ENCODE measurements at places on chromosomes 2 and 18. TPM values are rescaled to one million over a fixed set of nuclear protein-coding genes. Genes with fewer than 3 reads are reported as not detected.

- H3K27ac ChIP-seq: no peak overlapping the region
- H3K4me1 ChIP-seq: peaks cover 6% of the 10 kb centered on the region
- H3K4me3 ChIP-seq: no peak overlapping the region
- H3K27me3 ChIP-seq: no peaks in the 10 kb centered on the region
- H3K36me3 ChIP-seq: no peaks in the 10 kb centered on the region
Observed at GRCh38 chr18:8744038-8744437, 38.7 kb downstream of the MTCL1 start.

DNA sequence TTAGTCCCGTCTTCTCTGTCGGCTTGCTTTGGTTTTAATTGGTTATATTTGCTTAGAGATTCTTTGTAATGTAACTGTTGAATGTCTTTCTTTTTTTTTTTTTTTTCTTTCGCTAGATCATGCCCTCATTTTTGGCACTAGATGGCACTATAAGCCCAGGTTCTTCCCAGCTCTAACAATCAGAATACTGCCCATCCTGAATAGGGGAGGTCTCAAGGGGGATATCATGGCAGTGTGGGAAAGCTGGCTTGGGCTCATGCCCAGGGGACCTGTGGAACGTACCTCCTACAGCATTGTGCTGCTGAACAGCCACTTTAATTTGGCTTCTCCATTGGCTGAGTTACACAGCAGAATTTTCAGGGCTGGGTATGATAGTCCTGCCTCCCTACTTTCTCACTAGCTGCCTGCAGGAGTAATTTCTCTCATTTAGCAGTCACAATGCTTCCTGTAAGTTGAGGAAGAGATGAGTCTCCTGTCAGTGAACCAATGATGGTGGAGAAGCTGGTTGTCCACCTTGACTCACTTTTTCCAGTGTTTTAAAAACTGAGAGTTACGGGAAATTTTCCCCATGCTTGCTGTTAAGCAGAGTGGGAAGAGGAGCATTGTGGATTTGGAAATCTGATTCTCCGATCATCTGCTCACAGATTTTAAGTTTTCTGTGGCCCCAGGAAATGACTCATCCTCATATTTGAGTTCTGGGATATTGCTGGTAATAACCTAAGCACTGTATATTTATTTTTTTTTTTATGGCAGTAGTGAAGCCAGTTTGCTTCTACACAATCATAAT is 47.2 kb downstream of the RAD51AP2 start:
- H3K4me3 ChIP-seq: no peak overlapping the region
- no peak overlapping the region for H3K27ac ChIP-seq
- H3K4me1 ChIP-seq: no peaks in the 10 kb centered on the region
- no peaks in the 10 kb centered on the region for H3K36me3 ChIP-seq
- DNase-seq: no peak
- H3K27me3 ChIP-seq: no peaks in the 10 kb centered on the region

DNA sequence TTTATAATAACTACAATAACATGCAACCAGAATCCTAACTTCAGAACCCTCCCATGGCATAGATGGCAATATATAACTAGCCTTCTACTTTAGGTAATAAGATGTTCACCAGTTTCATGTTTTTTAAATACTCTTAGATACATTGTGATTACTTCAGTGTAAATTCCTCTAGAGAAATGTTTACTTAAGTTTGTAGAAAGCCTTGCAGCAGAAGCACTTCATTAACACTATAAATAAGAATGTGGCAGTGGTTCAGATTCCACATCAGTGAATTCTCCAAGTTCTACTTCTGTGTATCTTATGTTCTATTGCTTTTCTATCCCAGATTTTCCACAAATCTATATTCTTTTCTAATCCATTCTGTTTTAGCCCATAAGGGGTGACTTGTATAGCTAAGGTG is 1.2 kb upstream of the RAD51AP2 start:
- H3K4me1 ChIP-seq: no peaks in the 10 kb centered on the region
- no peak overlapping the region for H3K4me3 ChIP-seq
- DNase-seq: no peak
- no peaks in the 10 kb centered on the region for H3K27me3 ChIP-seq
- H3K36me3 ChIP-seq: no peaks in the 10 kb centered on the region

The GATA6 gene
- total RNA-seq: 99.5 TPM

The RGPD4 gene
- total RNA-seq: not detected

The GNLY gene
- 0.57 TPM for total RNA-seq

GRCh38 chr18:63828656-63829055 is 53.4 kb downstream of the SERPINB7 start:
- H3K4me3 ChIP-seq: no peak overlapping the region
- no peaks in the 10 kb centered on the region for H3K27me3 ChIP-seq
- no peak for DNase-seq
- no peak overlapping the region for H3K27ac ChIP-seq
- H3K36me3 ChIP-seq: no peaks in the 10 kb centered on the region

- no peak overlapping the region for H3K4me3 ChIP-seq
- DNase-seq: peak; percentile 35
- peaks cover 6% of the 10 kb centered on the region for H3K4me1 ChIP-seq
- no peaks in the 10 kb centered on the region for H3K36me3 ChIP-seq
- no peaks in the 10 kb centered on the region for H3K27me3 ChIP-seq
Observed at GRCh38 chr18:51447351-51448342, 250.2 kb upstream of the MEX3C start.

- no peak overlapping the region for H3K4me3 ChIP-seq
- H3K4me1 ChIP-seq: no peaks in the 10 kb centered on the region
- H3K36me3 ChIP-seq: no peaks in the 10 kb centered on the region
Observed at GRCh38 chr2:204530464-204530805, 14.8 kb upstream of the PARD3B start.

DNA sequence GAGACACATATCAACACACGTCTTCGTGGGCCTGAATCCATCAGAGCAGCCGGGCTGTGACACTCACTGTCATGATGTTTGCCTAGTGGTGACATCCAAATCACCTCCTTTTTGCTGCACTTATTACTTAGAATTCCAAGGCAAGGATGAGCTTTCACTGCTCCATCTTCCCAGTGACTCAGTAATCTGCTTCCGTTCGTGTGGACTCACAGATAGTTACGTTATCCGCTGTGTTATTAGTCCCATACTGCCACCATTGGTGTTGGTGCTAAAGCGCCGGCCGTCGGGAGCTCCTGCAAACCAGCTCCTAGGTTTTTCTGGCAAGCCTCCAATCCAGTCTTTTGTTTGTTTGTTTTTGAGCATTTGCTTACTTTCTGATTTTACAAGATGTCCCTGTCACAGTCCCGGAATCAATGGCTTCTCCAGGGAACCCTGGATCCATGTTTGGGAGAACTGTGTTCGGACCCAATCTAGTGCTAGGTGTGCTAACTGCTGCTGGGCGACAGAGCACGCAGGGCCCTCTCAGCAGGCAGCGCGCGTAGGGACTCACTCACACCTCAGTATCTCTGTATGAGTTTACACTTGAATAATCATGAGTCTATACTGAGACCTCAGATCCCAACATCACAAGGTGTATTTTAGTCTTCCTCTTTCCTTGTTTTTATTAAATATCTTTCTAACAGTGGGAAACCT is 42.6 kb downstream of the HDAC4 start:
- peaks cover 12% of the 10 kb centered on the region for H3K4me1 ChIP-seq
- H3K27ac ChIP-seq: no peak overlapping the region
- H3K36me3 ChIP-seq: no peaks in the 10 kb centered on the region
- no peak overlapping the region for H3K4me3 ChIP-seq
- H3K27me3 ChIP-seq: no peaks in the 10 kb centered on the region
- DNase-seq: no peak

The UGT1A1 gene
- total RNA-seq: not detected

The SLC11A1 gene
- total RNA-seq: 6.8 TPM

DNA sequence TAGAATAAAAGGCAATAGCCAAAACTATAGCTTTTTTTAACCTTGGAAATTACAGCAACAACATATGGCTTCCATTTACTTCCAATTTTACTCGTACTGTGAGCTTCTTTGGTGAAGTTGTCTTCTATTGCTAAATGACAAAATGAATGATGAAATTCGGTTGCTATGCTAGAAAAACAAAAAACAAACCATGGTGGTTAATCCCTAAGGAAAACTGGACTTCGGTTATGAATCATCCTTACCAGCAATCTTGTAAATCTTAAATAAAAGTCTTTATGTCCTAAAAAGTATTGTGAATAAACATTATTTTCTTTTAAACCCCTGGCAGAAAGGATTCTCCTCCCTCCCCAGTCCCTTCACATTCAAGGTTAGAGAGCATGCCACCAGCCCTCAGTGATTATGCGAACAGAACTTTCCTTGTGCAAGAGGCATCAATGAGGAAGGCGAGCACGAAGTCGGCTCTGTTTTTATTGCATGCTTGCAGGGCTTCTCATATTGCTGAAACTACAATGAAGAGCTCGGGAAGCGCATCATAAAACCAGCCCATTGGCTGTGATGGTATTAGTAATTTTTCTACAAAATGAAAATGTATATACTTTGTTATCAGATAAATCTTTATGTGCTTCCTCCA is 62.9 kb downstream of the ZNF521 start:
- peak overlapping the region; percentile 37 for H3K27ac ChIP-seq
- H3K4me1 ChIP-seq: peaks cover 24% of the 10 kb centered on the region
- no peaks in the 10 kb centered on the region for H3K27me3 ChIP-seq
- DNase-seq: peak; percentile 7
- H3K4me3 ChIP-seq: no peak overlapping the region
- no peaks in the 10 kb centered on the region for H3K36me3 ChIP-seq

DNA sequence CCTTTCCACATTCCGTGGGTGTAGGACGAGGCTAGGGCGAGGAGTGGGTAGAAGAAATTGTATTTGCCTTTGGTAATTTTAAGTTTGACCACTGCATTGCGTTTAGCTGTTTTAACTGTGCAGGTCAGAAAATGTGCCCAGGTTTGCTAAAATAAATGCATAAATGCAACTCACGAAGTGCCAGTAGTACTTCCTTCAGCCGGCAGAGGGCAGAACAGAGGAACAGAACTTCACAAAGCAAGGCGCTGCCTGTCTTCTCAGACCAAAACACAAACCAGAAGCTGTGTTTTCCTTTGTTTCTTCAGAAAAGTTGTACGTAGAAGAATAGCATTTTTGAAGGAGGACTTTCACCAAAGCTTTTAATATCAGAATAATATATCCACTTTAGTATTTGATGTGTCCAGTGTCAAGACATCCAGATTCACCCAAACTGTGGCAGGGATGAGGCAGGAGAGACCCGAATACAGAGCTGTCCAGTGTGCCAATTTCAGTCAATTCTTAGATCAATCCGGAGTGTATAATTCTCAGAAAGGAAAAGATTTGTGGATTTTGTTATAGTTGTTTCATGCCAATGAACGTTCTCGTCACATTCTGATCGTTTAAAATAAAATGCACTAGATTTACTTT is 348.6 kb downstream of the DLGAP1 start:
- H3K27me3 ChIP-seq: no peaks in the 10 kb centered on the region
- no peak overlapping the region for H3K4me3 ChIP-seq
- H3K27ac ChIP-seq: no peak overlapping the region
- H3K36me3 ChIP-seq: no peaks in the 10 kb centered on the region
- H3K4me1 ChIP-seq: no peaks in the 10 kb centered on the region
- peak; percentile 24 for DNase-seq

- H3K4me3 ChIP-seq: no peak overlapping the region
- peaks cover 7% of the 10 kb centered on the region for H3K27me3 ChIP-seq
- H3K4me1 ChIP-seq: peaks cover 18% of the 10 kb centered on the region
- DNase-seq: no peak
- no peaks in the 10 kb centered on the region for H3K36me3 ChIP-seq
- no peak overlapping the region for H3K27ac ChIP-seq
Observed at GRCh38 chr2:238724728-238725127, 123.2 kb upstream of the TWIST2 start.

- no peak overlapping the region for H3K4me3 ChIP-seq
- H3K36me3 ChIP-seq: no peaks in the 10 kb centered on the region
- DNase-seq: no peak
- no peaks in the 10 kb centered on the region for H3K27me3 ChIP-seq
- no peaks in the 10 kb centered on the region for H3K4me1 ChIP-seq
- no peak overlapping the region for H3K27ac ChIP-seq
Observed at GRCh38 chr18:23398401-23398800, 54.7 kb upstream of the RIOK3 start.

The TRPM8 gene
- total RNA-seq: not detected

- H3K4me1 ChIP-seq: peaks cover 24% of the 10 kb centered on the region
- no peak overlapping the region for H3K27ac ChIP-seq
- no peaks in the 10 kb centered on the region for H3K27me3 ChIP-seq
- no peak overlapping the region for H3K4me3 ChIP-seq
- H3K36me3 ChIP-seq: no peaks in the 10 kb centered on the region
- no peak for DNase-seq
Observed at GRCh38 chr2:46016091-46016490, 281.1 kb upstream of the EPAS1 start.

GRCh38 chr2:95268211-95269035 is 5.8 kb upstream of the PROM2 start:
- no peak for DNase-seq
- H3K4me3 ChIP-seq: no peak overlapping the region
- no peaks in the 10 kb centered on the region for H3K36me3 ChIP-seq
- H3K4me1 ChIP-seq: no peaks in the 10 kb centered on the region

DNA sequence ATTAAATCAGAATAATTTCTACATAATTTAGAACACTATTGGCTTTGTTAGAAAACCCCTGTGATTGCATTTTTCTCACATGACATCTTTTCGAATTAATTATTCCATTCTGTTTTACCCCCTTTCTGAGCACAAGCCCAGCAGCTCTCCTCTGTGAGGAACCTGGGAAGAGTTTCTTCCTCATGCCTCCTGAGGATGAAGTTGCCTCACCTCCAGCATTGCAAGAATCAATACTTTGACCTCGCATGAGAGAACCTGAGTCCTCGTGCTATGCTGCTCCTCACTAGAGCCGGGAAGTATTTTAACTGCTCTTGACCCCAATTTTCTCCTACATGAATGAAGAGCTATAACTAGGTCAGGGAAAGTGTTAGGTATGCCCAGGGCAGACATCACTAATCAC is 77.1 kb upstream of the RAPH1 start:
- H3K27ac ChIP-seq: no peak overlapping the region
- H3K4me3 ChIP-seq: no peak overlapping the region
- no peak for DNase-seq
- H3K4me1 ChIP-seq: no peaks in the 10 kb centered on the region
- no peaks in the 10 kb centered on the region for H3K36me3 ChIP-seq

DNA sequence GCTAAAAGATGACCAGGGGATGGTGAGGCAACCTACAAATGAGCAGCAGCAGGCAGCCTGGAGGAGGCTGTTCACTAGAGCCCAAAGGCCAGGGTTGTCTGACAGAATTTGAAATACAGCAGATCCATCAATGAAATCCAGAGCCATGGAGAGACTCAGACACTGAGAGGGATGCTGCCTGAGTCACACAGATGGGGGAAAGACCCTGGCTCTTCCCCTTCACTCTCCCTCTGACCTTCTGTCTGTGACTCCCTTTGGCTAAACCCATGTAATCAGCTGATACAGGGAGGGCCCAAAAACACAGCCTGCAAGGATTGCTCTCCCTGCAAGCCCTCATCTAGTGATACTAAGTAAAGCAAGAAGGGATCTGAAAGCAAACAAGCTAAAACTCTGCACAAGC is 166.5 kb upstream of the SPOPL start:
- DNase-seq: no peak
- H3K36me3 ChIP-seq: no peaks in the 10 kb centered on the region
- no peak overlapping the region for H3K4me3 ChIP-seq
- H3K27ac ChIP-seq: no peak overlapping the region
